ENCODE measurements at places on chromosomes 5 and 9. TPM values are rescaled to one million over a fixed set of nuclear protein-coding genes. Genes with fewer than 3 reads are reported as not detected.

- peak; percentile 12 for ATAC-seq
Measured at GRCh38 chr5:81422671-81423070, 28.7 kb upstream of the ACOT12 start.

DNA sequence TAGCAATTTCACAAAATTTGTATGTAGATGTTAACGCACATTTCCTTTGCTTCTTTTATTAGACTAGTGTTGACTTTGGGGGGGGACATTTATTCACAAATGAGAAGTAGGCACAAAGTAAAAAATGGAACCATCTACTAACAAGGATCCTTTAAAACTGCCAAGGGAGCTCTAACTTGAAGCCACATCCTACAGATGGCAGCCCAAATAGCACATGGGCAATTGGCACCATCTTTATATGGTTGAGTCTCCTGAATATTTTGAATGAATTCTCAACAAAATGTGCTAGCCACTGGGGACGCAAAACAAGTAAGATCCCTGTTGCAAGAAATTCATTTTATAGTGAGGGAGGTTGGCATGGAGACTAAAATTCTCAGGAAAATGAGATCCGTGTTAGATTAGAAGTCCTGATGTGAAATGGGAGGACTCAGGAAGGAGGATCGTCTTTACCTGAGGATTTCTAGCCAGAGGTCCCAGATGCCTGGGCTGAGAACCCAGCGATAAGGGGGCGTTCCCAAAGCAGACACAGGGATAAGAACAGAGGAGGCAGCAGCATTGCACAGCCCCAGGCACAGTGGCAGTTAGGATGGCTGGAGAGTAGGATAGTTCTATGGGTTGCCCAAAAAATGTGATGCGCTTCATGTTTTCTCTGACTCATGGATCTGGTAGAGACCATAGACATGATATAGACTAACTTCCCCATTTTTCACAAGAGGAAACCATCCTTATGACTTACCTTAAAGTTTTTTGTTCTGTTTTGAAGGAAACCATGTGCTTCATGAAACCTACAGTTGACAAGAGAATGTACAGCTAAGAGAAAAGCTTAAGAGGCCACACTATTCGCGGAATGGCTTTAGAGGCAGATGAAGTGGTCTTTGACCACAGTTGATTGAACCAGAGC is 37.4 kb downstream of the C9orf152 start:
- ATAC-seq: no peak

GRCh38 chr9:133141833-133142595 is 21.0 kb upstream of the RALGDS start:
- no peak for ATAC-seq

- ATAC-seq: no peak
Measured at GRCh38 chr9:6354072-6354686, 26.0 kb downstream of the TPD52L3 start.

DNA sequence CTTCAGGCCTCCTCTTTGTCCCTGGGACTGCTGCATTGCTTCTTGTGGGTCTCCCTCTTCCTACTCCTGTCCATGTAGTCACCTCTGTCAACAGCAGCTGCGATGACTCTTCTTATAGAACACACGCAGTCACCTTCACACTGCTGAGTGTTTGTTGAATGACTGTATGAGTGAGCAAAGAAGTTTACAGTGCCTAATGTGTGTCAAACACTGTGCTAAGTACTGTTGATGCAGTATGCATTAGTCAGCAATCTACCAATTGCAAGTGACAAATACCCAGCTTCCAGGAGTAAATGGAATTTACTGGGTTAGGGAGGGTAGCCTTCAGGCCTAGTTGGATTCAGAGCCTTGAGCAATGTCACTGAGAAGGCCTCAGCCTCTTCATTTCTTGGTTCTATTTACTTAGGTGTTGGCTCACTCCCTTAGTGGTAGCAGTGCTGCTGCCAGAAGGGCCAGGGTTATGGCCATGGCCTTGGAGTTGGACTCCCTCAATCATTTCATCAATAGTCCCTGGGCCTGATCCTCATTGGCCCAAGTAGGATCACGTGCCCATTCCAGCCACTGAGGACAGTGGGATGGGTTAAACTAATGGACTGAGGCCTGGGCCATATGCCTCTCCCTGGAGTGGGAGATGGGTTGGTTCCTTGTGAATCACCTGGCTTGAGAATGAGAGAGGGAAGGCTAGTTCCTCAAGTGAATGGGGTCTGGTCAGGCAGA is 93.5 kb downstream of the RGS3 start:
- no peak for ATAC-seq

DNA sequence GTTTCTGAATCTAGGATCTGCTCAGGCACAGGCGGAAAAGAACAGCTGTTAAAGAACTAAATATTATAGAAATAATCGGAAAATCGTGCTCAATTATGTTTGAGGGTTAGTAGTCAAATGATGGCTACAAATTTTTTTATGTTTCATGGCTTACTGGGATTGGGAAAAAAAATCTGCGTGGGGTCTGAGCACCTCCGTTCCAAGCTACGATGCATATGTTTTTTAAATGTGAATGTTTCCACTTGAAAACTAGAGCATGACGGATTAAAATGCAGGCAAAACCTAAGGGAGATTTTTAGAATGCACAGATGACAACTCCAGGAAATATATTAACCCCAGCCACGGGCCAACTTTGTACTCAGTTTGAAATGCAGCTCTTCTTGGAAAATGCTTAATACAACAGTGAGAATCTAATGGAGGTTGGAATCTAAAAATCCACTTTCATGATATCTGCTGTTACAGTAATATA is 5.3 kb downstream of the OTP start:
- no peak for ATAC-seq

DNA sequence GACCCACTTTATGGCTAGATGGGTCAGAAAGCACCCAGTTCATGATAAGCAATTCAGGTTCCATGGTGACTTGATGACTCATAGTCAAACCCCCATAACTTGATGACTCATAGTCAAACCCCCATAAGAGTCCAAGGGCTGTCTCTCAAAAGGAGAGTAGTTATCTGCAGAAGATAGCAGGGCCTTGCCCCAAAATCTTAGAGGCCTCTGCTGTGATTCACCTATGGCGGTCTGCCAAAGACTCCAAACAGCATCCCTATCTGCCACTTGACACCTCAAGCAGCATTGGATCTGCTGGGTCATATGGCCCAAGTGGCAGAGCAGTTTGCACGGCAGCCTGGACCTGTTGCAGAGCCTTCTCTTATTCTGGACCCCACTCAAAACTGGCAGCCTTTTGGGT is 395.2 kb upstream of the KIF2A start:
- no peak for ATAC-seq

DNA sequence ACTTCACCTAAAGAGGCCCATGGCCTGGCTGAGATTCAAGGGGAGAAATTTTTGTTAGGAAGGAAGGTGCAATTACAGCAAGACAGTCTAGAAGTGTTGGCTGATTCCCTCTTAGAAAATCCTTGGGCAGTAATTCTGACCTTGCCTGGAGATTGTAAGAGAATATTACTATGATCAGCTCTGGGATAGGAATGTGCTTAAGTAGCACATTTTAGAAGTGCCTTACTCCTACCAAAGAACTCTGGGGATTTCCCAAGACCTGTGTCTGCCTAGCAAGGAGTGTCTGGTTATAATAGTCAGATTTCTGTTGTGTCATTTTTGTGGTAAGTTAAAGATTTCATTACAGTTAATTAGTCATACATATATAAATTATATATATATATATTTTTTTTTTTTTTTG is 52.3 kb downstream of the NLN start:
- ATAC-seq: peak; percentile 28

DNA sequence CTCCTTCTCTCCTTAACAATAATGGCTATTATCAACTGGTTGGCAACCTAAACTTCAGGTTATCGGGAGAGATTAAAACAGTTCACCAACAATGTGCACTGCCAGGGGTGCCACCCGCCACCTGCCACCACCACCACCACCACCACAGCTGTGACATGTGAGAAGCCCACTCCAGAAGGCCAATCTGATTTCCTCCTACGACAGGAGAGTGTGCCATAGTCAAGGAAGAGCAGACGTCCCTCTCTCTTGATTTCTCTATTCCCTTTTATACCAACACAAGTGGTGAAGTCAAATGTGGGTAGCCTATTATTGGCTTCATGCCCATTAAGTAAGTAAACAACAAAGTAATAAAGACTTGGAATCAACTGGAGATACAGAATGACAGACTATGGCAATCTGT is 22.4 kb downstream of the GNAQ start:
- no peak for ATAC-seq

DNA sequence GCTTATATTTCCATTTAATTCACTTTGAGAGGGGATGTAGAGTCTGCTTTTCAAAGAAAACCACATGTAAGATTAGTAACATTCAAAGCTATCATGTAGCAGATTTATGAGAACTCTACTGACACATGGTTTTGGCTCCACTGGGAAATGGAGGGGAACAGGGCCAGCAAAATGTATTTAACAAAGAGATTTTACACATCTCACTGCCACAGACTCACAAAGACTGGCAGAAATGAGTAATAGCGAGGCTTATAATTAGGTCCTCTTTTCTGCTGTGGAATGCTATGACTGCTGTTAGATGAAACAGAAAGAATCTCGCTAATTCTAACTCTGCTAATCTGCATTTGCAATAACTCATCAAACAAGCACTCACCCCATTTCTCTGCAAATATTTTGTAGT is 4.5 kb downstream of the DAP start:
- no peak for ATAC-seq

- peak; percentile 54 for ATAC-seq
Measured at GRCh38 chr5:84383816-84384603, 670 bp downstream of the EDIL3 start.

GRCh38 chr9:128254855-128255759 is 20.7 kb downstream of the GOLGA2 start:
- ATAC-seq: peak; percentile 65

GRCh38 chr5:123180676-123181393 is 91.8 kb downstream of the PRDM6 start:
- no peak for ATAC-seq

- ATAC-seq: no peak
Measured at GRCh38 chr9:101139082-101139481, 110.6 kb downstream of the PLPPR1 start.

DNA sequence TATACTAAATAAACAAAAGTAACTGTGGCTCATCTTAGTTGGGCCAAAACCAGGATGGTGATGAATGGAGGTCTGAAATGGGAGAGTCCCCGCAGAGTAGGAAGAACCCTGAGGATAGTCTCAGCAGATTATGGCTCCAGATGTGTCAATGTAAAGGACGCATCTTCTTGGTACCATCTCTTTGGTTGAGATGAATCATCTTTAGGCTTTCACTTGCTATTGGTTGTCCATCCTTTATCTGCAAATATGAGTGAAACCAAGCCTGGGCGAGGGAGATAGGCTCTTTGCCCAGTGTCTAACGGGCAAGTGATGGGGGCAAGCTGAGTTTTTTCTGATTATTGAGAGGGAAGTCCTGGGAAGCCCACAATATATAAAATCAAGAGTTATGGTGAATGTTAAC is 19.4 kb upstream of the LCP2 start:
- ATAC-seq: no peak

DNA sequence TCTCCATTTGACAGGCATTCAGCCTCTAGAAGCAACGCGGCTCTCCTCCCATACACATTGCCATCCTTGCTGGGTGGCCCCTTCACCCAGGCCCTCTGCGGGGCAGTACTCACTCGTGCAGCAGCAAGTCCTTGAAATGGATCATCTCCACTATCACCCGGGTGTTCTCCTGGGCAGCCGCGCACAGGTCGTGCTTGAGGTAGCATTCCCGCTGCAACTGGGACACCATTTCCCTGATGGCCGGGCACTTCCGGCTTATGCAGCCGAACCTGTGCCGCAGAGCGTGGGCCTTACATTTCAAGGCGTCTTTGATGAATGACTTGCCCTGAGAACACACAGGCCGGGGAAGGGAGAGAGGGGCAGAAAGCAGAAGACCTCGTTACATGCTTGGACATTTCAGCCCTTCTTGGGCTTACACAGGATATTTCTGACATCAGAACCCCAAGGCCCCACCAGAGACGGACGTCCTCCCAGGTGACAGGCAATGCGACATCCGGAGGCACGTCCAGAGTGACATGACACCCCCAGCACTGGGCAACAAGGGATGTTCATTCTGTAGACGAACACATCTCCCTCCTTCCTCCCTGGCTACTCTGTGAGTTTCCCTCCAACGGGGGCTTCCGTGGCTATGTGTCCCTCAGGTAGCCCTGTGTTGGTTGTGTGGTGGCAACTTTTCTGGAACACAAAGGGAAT is 5.0 kb downstream of the STC2 start:
- no peak for ATAC-seq

- no peak for ATAC-seq
Measured at GRCh38 chr5:64526734-64527439, 21.1 kb downstream of the RGS7BP start.

DNA sequence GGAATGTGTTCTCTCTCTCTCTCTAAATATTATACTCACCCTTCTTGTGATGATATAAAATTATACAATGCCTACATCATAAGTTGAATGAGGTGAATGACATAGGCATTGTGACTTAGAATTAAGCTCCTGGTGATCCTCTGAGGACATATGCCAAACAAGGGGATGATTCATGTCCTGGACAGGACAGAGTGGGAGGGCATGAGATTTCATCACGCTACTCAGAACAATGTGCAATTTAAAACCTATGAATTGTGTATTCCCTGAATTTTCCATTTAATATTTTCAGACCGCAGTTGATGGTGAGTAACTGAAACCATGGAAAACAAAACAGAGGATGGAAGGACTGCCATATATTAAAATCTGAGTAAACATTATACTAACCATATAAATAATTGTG is 782.2 kb upstream of the NUDT12 start:
- peak; percentile 50 for ATAC-seq

DNA sequence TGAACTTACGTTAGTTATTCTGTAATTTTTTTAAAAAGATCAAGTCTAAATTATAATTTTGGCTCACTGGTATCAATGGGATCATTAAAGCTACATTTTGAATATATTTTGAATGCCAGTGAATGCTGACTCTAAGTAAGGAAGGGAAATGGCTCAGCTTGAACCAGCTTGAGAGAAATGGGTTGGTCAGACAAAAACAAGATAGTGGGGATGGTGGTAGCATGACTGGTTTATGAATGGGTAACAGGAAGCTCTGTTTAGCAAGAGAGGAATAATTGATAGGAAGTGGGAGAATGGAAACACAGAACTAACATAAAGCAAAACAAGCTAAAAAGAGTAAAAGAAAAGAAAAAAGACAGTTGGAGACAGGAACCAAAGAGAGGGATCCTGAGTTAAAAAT is 220.2 kb downstream of the ADAMTS6 start:
- ATAC-seq: no peak

The ADAMTS12 gene
- 2.5 TPM for total RNA-seq

The DOCK8 gene
- 0.31 TPM for total RNA-seq

The WASHC1 gene
- total RNA-seq: 11.7 TPM

The NRG2 gene
- total RNA-seq: 0.81 TPM

The OR1J1 gene
- total RNA-seq: not detected

The TICAM2 gene
- not detected for total RNA-seq

The STX17 gene
- 12.1 TPM for total RNA-seq

The FCN2 gene
- not detected for total RNA-seq
